ENCODE measurements at places on chromosomes 2 and 18.
A peak's percentile ranks its signal among the peaks of the same experiment; 100 is the strongest.

DNA sequence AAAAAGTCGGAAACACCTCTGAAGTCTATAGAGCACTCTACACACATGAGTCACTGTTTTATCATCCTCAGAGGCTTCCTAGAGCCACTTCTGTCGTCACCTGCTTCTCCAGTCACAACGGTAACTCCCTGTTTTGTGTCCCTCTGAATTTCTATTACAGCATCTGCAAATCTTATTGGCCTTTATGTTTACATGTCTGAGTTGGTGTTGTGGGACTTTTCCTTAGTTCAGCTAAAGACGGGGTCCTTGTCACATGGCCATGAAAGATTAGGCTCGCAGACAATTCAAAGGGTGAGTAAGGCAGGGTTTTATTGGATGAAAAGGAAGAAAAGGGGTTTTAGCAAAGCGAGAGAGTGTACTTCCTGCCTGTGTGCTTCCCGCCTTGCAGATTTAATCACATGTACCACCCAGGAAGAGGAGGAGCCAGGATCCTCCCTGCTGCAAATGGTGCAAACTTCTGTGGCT lies 185.6 kb downstream of the LPIN1 start:
- DNase-seq: no peak

DNA sequence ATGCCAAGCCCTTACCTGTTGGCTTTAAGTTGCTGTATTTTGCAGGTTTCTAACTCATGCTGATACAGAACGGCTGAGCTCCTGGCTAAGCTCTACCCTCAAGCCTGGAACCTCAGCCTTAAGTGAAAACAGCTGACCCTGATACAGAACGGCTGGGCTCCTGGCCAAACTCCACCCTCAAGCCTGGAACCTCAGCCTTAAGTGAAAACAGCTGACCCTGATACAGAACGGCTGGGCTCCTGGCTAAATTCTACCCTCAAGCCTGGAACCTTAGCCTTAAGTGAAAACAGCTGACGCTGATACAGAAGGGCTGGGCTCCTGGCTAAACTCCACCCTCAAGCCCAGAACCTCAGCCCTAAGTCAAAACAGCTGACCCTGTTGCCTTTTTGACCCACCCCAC lies 17.6 kb upstream of the DNER start:
- DNase-seq: peak; percentile 68

DNA sequence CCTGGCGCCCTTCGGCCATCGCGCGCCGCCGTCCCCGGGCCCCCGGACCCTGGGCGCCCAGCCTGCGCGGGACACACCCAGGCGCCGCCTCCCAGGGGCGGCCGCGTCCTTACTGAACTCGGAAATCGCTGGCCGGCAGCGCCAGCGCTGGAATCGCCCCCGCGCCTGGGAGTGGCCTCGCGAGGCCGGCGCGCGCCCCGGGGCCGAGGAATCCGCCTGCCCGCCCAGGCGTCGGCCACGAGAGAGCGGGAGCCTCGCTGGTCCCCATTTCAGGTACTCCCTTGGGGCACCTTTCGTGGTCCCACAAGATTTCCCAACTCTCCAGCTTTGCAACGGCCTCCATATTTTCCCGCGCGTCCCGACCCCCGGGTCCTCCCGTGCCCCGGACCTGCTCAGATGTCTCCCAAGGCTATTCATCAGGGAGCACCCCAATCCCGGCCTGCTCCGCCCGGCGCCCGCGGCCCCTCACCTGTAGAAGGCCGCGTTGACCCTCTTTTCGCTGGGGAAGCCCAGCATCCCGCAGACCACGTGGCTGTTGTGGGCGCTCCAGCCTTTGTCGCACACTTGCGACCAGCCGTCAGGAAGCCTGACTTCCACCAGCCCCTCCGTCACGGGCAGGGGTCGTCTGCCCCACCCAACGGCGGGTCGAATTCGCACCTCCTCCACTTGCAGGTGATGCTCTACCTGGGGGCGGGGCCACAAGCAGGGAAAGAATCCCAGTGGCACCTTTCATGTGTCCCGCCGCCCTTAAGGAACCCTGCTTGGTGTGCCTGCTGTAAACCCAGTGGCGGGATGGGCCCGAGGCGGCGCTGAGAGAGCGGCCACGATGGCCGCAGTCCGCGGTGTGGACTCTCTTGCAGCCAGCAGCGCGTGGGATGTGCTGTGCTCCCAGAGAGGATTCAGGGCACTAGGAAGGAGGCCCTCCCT lies 4.6 kb downstream of the LOXL3 start:
- DNase-seq: no peak

DNA sequence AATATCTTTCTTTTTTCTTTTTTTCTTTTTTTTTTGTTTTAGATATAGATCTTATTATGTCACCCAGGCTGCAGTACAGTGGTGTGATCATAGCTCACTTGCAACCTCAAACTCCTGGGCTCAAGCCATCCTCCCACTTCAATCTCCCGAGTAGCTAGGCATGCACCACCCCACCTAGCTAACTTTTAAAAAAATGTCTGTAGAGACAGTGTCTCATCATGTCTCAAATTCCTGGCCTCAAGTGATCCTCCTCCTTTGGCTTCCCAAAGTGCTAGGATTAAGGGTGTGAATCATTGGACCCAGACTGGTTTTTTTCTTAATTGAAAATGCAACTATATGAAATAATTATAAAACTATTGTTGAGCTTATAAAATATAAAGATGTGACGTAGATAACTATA lies 9.8 kb upstream of the ZCCHC2 start:
- no peak for DNase-seq

DNA sequence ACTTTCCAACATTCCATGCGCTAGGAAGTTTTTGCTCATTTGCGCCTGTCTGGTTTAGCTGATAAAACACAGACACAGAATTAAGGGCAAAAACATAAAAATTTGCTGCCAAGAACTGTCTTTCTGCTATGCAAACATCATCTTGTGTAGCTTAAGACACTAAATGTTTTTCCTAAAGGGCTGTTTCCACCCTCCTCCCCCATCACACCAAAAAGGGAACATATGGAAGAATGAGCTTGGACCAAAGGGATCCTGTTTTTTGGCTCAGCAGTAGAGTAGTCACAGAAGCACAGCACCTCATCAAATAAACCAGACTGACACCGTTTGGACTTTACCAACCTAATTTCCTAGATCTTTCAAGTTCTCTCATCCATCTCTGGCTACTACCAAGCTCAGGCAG lies 210.1 kb downstream of the ZNF521 start:
- DNase-seq: no peak

DNA sequence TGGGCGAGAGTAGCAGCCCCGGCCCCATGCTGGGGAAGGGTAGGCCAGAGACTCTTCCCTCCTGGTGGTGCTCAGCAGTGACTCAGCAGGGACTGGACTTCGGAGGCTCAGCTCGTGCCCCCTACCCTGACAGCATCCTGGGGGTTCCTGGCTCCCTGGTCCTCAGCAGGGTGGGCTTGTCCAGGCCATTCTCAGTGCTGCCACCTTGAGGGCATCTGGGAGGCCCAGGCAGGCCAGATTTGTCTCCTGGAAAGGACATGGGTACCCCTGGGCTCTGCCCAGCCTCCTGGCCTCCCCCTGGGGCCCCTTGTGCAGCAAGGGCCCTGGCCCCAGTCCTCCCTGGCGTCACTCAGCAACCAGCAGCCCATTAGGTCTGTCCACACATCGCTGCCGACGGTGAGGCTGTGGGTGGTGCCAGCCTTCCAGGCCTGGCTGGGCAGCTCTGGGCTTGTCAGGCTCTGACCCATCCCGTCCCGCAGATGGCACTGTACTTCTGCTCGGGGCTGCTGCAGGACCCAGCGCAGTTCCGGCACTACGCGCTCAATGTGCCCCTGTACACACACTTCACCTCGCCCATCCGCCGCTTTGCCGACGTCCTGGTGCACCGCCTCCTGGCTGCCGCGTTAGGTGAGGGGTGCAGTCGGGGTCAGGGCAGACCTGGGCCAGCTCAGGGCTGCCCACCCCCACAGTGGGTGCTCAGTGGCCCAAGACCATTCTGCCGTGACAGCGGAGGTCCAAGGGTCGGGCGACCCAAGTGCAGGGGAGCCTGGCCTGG lies 45.0 kb upstream of the ALPP start:
- DNase-seq: peak; percentile 34

GRCh38 chr18:31679133-31679742 lies 5.1 kb downstream of the B4GALT6 start:
- DNase-seq: peak; percentile 80

DNA sequence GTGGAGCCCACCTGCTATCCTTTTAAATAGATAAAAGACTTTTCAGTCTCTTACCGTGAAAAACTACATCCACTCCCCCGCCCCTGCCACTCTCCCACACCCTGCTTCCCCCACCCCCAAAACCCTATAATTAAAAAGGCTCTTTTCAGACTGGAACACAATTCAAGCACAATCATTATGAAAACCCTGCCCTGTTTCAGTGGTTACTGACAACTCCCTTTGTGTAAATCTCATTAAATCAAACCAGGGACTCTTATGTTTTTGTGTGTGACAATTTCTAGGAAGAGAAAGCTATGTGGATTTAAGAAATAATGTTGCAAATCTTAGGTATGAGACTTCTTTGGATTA lies 21.0 kb upstream of the ZNF532 start:
- no peak for DNase-seq

GRCh38 chr2:13604951-13605661 lies 888.4 kb downstream of the TRIB2 start:
- peak; percentile 8 for DNase-seq

- DNase-seq: peak; percentile 56
These were observed 266.4 kb upstream of the ETAA1 start for GRCh38 chr2:67130531-67131256.

DNA sequence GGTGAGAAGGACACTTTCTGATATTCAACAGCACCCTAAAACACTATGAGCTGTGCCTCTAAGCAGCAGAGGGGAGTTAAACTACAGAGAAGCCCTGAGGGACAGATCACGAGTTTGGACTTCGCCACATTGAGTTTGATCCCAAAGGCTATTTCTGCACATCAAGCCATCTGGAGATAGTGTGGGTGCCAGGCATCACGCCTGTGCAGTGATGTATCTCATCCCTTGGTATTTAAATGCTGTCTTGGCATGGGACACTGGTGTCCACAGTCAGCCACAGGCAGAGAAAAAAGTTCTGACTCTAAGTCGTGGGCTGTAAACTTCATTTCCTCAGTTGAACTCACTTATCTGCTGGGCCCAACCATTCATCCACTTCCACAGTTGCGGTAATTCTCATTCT lies 742.3 kb upstream of the CELF4 start:
- no peak for DNase-seq

- no peak for DNase-seq
These were observed 279.7 kb downstream of the SS18 start for GRCh38 chr18:25810736-25811135.

DNA sequence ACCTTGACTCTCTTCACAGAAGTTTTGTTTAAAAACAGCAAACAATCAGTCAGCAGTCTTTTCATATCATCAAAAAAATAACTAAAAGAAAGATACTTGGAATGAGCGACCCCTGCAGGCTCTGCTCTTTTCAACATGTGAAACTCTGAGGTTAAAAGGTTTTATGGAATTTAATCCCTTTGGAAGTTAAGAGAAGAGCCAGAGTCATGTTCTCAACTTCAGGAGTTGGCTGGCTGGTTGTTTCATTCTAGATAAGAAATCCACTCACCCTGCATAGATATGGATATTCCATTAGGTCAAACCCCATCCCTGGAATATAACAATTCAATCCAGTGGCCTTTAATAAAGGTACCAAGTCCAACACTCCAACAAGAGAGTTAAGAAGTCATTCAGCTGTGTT lies 115.6 kb upstream of the RMDN2 start:
- DNase-seq: peak; percentile 74

DNA sequence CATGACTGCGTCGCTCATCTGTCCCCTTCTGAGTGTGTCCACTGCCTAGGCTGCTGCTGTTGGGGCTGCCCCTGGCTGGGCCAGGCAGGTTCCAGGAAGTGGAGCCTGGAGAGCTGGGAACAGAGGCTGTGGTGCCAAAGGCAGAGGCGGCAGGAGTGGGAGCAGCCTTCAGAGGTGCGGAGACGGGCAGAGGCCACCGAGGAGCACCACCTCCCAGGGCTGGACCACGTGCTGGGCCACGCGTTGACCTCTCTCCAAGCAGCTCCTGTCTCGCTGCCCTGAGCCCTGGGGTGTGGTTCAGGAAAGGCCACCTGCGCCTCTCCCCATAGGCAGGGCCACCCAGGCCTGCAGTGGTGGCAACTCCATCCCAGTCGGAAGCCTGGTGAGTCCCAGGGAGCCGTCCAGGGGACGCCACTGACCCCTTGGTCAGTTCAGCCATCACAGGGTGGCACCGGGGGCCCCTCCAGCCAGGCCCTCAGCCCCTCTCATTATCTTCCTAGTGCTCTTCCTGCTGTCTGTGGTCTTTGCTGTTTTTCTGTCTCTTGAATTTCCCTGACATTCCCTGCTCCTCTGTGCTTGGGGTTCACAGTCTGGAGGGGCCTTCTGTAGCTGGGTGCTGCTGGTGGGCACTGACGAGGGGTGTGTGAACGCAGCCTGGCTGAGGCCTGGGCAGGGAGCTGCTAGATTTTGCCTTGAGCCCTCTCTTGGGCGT lies 122.8 kb upstream of the HS6ST1 start:
- DNase-seq: no peak

DNA sequence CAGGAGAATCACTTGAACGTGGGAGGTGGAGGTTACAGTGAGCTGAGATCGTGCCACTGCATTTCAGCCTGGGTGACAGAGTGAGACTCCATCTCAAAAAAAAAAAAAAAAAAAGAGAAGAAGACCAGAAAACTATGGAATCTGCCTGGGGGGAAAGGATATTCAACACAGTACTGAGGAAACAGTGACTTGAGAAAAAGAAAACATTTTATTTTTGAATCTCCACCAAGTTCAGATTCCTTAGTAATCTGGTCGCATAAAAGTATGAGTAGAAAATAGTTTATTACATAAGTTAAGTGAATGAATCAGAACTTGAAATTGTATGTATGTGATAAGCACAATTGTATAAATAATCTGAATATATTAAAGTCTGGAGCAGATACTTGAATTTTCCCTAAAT lies 13.0 kb upstream of the HAT1 start:
- DNase-seq: no peak

GRCh38 chr2:113098532-113098931 lies 28.9 kb upstream of the IL1RN start:
- no peak for DNase-seq

- DNase-seq: no peak
These were observed 60.2 kb downstream of the CXCR4 start for GRCh38 chr2:136057802-136058140.

GRCh38 chr2:46615986-46616485 lies 136.7 kb downstream of the TMEM247 start:
- peak; percentile 24 for DNase-seq

GRCh38 chr2:74958274-74959105 lies at the start of gene POLE4:
Gene POLE4 (plus strand): TSS chr2:74958643. CDS start chr2:74958680, 37 bp downstream.
- peak; percentile 88 for DNase-seq

- DNase-seq: no peak
These were observed 200.3 kb downstream of the DPP4 start for GRCh38 chr2:161873707-161874106.

DNA sequence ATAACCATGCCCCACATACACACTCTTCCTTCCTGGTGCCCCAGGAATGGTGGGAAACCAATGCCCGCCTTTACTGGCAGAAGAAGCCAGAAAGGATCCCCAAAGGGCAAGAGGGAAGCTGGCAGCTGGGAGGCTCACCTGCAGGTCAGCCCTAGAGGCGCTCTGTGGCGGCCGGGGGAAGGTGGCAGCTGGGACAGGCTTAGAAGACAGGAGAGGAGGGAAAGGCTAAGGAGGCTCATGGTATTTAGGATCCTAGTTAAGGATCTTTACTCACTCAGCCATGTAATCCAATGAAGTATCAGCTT lies 23.8 kb downstream of the ADRA2B start:
- DNase-seq: no peak

- no peak for DNase-seq
These were observed 25.7 kb upstream of the NCK2 start for GRCh38 chr2:105718846-105719481.
